ENCODE measurements at places on chromosomes 7 and 10.

DNA sequence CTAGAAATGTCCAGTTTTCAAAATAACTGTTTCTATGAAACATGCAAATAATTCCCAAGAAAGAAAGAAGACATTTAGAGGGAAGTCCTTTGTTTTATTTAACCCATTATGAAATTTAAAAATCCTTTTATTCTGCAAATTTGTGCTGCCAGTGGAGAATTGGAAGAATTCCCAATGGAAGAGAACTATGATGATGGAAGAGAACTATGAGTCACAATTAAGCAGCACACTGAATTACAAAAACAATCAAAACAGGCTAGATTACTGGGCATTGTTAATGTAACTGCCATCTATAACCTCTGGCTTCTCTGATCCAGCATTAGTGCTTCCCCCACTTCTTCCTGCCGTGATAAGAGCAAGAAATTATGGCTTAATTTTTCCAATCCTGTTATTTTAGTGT lies 126.2 kb upstream of the FEZF1 start:
- DNase-seq: no peak

DNA sequence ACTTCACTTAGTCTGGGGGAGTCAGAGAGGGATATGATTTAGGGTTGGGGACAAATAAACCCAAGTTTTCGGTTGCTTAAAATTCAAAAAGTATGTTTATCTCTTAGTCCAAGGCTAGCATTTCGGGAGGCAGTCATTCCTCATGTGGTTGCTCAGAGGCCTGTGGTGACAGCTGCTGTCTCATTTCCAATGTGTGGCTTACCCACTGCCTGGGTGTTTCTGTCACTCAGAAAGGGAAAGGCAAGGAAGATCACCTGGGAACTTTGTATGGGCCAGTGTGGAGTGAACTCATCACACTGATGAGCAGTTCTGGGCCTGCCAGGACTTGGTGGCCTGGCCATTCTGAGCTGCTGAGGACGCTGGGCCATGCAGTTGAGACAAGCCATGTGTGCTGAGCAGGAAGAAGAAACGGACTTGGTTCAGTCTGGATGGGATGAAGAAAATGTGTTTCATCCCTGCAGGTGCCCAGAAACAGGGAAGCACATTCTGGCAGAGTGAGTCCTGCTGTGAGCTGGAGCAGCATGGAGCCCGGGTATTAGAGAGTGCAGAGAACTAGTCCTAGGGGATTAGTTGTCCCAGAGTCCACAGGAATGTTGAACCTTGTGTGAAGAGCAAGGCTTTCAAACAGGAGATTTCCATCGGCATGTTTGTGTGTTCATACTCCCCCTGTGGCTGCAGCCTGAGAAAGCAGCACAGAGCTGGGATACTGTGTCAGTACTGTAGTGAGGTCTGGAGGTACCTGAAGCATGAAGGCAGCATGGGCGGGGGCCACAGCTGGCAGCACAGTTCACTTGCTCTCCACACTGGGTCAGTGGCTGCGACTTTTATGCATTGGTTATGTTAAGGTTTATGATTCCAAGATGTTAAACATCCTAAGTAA lies 211.1 kb upstream of the IGFBP3 start:
- DNase-seq: no peak

GRCh38 chr10:23200997-23201652 lies 9.0 kb downstream of the PTF1A start:
- no peak for DNase-seq

DNA sequence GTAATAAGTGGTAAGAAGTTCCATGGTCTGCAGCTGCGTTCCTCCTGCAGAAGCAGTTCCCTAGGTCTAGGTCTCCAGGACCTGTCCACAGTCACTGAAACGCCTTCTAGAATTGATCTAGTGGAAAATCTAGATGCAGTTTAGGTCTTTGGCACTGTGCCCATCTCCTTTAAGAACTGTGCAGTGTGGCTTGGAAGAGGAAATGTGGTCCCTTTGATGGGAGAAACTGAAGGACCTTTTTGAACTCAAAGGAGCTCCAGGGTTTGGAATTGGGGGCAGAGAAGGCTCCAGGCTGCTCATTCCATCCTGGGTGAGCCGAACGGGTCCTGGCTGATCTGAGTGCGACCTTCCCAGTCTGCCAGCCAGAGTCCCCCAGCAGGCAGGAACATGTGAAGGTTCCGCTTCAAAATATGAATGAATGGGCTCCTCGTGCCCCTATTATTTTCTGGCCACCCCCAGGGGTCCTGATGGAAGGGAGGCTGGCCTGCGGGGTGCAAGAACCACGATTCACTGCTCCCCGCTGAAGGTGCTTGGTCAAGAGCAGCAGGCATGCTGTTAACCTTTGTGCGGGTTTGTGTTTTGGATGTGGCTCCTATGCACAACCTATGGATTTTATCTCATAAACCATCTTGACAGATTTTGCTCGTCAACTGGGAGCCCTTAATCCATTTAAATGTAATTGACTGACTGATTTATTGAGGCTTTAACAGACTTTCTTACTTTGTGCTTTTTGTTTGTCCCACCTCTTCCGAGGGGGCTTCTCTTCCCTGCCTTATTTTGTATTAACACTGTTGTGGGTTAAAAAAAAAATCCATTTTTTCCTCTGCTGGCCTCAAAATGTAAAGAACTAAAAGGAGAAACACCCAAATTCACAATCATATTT lies 36.7 kb downstream of the ZNF467 start:
- no peak for DNase-seq

- DNase-seq: no peak
Observed at GRCh38 chr7:23067271-23067670, 38.3 kb upstream of the KLHL7 start.

DNA sequence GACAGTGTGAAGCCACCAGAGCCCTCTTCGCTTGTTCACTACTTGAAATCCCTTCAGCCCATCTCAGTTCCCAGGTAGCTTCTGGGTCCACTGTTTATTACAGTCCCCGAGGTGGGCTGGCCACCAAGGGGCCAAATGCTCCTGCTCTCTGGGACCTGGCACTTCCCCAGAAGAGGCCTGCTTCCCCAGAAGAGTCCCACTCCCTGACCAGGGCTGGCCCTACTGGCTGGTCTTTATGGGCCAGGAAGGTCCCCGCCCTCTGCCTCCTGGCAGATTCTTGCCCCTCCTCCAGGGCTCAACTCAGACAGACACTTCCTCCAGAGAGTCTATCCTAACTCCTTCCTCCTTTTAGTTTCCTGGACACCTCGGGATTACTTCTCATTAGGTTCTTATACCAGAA lies 70.7 kb upstream of the LRRC18 start:
- no peak for DNase-seq

DNA sequence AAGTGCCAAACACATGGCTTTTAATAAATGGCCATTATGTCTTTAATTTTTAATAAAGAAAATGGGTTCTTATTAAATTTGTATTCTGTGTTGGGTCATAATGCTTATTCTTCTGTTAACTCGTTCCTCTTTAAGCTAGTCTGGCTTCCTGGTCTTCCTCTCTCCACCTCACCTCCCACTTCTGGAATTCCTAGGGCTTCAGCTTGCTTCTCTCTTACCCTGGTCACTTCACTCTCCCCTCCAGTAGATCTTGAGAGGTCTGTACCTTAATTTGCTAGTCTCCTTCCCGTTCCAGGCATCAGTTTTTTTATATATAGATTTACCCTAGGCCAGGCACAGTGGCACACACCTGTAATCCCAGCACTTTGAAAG lies 111.2 kb downstream of the RALA start:
- no peak for DNase-seq

GRCh38 chr10:62348029-62348428 lies 26.1 kb upstream of the ZNF365 start:
- DNase-seq: no peak

- no peak for DNase-seq
Observed at GRCh38 chr7:43276547-43276946, 164.1 kb downstream of the HECW1 start.

GRCh38 chr10:127081851-127082345 lies 114.5 kb downstream of the INSYN2A start:
- DNase-seq: no peak

GRCh38 chr10:21512573-21513404 lies 12.7 kb downstream of the SKIDA1 start:
- DNase-seq: no peak

DNA sequence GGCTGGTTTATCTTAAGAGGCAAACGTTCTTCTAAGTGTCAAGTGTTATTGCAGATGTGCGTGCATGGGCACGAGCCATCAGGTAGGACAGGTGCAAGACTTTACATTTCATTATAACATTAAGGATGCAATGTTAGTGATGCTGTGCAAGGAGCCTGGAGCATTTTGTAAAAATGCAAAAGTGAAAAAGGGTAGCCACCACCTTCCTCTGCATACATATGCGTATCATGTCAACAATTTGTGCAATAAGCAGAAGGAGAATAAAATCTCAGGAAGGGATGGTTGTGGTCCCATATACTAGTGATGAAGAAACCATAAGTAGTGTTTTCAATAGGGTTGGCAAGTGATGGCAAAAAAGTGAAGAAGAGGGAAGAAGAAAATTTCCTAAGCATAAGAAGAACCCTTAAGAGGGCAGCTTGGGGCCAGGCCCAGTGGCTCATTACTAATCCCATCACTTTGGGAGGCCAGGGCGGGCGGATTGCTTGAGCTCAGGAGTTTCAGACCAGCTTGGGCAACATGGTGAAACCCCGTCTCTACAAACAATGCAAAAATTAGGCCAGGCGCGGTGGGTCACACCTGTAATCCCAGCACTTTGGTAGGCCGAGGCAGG lies 7.5 kb downstream of the PIK3AP1 start:
- no peak for DNase-seq

DNA sequence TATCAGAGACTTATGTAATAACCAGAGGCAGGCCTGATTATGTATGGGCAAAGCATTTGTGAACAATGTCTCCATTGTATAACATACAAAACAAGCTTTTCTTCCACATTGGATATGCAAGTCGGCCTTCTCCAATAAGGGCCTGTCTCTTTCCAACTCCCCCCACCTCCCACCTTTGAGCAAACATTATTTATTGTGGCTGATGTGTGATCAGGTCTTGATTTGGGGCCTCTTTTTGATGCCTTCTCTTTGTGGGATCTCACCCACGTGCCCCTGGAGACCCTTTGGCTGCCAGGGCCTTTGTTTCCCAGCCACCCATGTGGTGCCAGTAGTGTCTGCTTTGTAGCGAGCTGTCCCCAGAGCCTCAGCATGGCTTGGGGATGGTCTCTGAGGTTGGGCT lies 53.0 kb downstream of the TCF7L2 start:
- no peak for DNase-seq

DNA sequence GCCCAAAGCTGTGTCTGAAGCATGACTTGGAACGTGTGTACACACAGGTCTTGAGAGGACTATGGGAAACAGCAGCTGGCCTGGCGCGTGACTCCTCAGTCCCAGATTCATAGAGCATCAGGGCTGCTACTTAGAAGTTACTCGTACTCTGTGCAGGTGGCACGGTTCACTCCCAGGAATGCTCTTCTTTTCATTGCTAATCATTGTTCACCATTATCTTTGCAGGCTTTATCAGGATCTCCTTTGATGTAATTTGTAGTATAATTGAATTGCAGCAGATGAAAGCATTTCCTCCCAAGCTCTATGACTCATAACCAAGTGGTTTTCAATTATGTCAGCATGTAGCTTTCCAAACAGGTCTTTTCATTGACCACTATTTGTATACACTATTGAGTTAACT lies 938.9 kb downstream of the NRG3 start:
- no peak for DNase-seq

DNA sequence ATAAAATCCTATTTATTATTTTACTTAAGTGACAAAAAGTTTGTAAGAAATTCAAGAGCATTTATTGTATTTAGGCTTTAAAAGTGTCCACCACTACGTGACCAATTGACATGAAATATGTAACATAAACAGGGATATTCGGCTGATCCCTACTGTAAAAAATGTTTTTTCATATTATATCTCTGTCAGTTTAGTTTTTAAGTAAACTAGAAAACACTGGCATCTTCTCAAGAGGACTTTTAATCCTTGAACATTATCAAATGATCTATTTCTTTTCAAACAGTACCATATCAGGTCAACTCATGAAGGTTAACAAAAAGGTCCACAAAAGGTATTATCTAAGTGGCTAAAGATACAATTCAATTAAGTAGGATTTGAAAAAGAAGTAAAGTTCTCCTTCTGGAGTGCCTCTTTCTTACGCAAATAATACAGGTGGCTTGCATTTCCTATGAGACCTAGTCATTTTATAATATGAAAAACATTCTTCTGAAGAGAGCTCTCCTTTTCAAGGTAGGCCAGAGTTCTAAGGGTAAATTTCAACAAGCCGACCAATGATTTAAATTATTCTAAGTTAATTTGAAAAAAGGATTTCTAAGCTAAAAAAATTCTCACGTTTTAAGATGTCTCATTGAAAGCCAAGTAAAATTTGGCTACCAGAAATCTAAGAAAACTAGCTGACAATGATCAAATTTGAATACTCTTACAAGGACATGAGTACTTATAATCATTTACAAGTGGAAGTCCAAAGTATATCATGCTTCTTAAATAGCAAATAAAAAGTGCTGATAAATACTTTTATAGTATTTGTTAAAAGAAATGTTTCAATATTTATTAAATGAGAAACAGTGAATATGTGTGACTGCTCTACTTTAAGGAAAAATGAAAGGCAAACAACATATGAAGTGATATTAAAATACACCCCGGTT lies 133.5 kb downstream of the NRBF2 start:
- no peak for DNase-seq

GRCh38 chr10:73480158-73480557 lies 15.7 kb downstream of the PPP3CB start:
- DNase-seq: no peak

DNA sequence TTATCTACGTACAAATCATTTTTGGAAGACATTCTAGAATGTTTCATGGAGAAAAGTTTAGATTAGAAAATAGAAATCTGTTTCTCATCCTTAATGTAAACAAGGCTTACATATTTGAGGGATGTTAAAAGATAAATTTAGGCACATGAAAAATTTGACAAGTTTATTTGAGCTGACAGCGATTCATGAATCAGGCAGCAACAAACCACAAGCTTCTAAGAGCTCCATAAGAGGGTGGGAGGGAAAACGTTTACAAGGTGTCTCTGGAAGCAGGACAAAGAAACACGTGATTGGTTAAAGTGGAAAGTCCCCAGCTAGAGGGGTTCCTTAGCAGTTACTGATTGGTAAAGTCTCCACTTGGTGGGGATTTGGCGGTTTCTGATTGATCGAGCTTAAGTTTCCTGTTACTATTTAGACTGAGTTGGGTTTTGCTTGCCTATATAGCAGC lies 228.9 kb upstream of the PITRM1 start:
- no peak for DNase-seq

GRCh38 chr7:84043661-84044191 lies 150.9 kb downstream of the SEMA3A start:
- no peak for DNase-seq

DNA sequence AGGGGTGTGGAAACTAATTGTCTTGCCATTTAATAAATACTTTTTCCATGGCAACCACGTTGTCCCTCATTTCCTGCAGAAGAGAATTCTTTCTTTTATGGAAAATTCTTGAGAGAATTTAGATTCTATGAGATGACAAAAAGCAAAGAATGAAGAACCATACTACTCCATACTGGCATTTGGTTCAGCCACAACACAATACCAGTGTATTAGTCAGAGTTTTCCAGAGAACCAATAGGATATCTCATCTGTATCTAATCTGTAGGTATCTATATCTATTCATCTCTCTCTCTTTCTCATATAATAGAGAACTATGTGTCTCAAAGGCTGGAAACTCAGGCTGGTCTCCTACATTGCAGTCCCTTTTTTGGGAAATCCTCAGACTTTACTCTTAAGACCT lies 44.6 kb upstream of the NAMPT start:
- DNase-seq: no peak

- DNase-seq: no peak
Observed at GRCh38 chr10:92200564-92200963, 90.3 kb downstream of the CPEB3 start.

GRCh38 chr7:121510302-121510701 lies 114.2 kb upstream of the FAM3C start:
- DNase-seq: no peak

Measured in right renal cortex interstitium (tissue), 3 donors.